ENCODE measurements at places on chromosomes 1 and 21.

DNA sequence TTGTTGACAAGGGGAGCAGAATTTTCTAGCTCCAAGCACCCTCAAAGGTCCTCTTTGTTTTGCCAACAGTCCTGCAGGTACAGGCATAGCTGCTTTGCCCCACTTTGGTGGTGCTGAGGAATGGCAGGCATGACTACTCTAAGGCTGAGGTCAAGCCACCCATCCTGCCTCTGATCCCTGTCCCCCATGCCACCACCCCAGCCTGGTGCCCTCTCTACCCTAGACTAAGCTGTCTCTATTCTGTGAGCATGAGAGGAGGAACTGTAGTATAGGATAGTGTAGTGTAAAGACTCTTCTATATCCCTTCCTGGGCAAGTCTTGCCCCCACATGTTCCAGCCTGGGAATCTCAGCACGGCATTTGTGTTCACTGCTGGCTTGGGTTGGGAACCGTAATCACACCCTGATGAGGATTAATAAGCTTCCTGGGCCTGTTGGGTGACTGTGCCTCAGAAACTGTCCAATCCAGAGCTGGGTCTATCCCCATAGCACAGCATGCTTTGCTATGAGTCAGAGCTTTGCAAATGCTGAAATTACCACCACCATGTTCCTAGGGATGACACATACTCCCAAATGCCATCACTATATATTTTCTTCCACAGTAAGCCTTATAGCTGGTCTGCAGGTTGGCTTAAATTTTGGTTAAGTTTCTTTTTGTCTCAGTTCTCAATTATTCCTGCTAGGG is 105.7 kb upstream of the PPP2R5A start:
- DNase-seq, result no peak

GRCh38 chr1:36729289-36729688 is 246.6 kb upstream of the CSF3R start:
- DNase-seq, result no peak

- DNase-seq, result no peak
Measured at GRCh38 chr1:100597061-100597741, 59.3 kb downstream of the GPR88 start.

GRCh38 chr1:156081180-156081916 is 917 bp downstream of the MEX3A start:
- DNase-seq, result no peak

DNA sequence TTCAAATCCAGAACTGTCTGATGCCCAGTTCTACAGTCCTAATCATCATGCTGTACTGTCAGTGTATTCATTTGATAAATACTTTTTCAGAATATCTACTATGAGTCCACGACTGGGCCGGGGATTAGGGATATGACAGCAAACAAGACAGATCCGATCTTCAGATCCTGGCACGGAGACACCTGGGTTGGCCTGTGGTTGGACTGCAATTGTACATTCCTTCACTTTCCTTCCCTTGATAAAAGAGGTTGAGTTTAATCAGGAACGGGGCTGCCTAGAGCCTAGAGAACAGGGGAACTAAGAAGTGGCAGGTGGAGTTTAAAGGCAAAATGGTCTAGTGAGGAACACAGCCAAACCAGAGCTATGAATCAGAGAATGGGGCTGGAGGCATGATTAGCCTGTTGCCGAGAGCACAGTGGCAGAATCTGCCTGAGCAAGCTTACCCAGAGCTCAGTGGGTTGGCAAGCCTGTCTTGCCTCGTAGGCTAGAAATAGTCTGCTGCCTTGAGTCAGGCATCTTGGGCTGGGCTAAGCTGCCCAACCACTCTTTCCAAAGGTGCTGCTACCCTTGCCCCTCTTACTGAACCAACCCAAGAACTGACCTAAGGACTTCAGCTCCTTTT is 38.1 kb upstream of the PTCH2 start:
- DNase-seq, result no peak

GRCh38 chr1:150053926-150054325 is 13.7 kb upstream of the VPS45 start:
- no peak for DNase-seq

DNA sequence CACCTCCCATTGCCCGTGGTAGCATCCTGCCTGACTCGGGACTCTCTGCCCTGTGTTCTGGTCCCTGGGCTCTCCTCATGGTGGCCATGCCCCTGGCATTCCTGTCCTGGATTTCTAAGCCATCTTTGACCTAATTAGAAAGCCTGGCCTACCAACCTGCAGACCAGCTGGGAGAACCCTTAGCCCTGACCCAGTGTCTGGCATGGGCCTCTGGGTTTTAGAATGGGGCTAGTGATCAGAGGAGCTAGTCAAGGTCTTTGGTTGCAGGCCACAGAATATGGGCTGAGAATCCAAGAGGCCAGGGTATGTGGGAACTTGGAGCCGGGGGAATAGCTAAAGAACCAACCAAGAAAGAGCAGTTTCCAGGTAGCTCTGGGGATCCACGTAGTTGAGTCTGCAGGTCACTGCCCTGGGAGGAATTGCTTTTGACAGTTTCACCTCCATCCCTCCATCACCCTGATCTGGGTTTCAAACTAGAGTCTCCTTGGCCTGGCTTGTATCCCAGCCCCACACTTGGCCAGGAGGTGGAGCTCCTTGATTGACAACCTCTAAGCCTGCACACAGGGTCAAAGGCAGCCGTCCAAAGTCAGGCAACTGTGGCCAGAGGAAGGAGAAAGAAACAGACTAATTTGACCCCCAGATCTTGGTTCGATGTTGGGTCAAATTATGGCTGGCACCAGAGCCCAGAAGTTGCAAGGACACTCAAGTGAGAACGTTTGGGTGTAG is 54.7 kb upstream of the ABCG1 start:
- peak; percentile 48 for DNase-seq

DNA sequence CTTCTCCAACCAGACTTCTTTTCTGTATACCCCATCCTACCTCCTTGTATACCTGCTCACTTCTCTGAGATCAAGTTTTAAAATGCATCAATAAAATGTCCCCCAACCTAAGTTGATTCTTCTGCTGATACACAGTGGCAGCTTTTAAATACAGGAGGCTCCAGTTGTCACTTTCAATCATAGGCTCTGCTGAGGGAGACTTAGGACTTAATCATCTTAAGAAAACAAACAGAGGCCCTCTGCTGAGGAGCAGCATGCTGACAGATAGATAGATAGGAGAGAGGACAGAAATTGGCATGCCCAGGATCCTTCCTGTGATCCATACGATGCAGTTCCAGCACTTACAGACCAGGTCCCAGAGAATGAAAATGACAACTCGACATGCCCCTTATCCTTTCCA is 311.0 kb upstream of the PROX1 start:
- no peak for DNase-seq

- DNase-seq, result peak; percentile 7
Measured at GRCh38 chr21:45390831-45391742, 13.9 kb upstream of the COL18A1 start.

DNA sequence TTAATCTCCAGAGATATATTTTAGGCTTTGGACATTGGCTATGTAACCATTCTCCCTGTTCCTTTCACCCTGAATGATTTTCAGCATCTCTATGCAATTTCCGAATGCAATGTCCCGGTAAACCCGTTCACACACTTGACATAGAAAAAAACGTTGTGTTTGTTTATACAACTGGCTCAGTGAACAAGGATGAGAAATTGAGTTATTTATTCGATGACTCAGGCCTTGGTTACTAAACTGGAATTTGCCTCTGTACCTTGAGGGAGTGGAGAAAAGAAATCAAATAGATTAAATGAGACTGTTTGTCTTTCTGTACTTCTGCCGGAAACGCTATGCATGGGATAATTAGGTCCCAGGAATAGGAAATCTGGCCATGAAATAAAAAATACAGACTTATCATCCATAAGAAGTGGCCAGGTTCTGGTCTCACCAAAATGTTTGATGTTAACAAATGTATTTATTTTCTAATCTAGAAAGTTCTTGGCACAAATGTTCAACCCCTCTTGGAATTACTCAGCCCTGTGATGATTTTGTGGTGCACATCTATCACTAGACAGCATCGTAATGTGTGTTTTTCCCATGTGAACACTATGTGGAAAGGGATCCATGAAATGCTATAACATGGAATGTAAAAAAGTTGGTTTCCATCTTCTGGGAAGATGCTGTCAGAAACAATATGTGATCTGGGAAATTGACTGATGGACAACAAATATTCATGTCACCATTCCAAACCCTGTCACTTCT is 253.9 kb downstream of the DUSP10 start:
- no peak for DNase-seq

GRCh38 chr1:231584921-231585320 is 41.7 kb upstream of the DISC1 start:
- DNase-seq, result no peak

DNA sequence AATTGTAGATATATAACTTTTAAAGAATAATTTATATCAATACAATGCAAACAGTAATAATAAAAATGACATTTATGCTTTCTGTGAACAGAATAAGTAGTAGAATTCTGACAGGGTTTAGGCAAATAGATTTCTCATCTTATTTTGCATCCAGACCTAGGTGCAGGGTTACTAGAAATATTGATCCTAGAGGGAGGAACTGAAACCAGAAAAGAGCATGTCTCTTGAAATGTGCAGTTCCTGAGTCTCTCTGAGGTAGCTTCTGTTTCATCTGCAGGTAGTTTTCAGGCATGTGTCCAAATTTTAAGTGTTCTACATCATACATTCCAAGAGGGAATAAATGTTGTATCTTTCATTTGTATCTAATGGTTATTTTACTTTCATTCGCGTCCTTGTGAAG is 631.9 kb upstream of the ADGRL4 start:
- DNase-seq, result no peak

GRCh38 chr1:109818988-109819764 is 55.5 kb upstream of the EPS8L3 start:
- no peak for DNase-seq

DNA sequence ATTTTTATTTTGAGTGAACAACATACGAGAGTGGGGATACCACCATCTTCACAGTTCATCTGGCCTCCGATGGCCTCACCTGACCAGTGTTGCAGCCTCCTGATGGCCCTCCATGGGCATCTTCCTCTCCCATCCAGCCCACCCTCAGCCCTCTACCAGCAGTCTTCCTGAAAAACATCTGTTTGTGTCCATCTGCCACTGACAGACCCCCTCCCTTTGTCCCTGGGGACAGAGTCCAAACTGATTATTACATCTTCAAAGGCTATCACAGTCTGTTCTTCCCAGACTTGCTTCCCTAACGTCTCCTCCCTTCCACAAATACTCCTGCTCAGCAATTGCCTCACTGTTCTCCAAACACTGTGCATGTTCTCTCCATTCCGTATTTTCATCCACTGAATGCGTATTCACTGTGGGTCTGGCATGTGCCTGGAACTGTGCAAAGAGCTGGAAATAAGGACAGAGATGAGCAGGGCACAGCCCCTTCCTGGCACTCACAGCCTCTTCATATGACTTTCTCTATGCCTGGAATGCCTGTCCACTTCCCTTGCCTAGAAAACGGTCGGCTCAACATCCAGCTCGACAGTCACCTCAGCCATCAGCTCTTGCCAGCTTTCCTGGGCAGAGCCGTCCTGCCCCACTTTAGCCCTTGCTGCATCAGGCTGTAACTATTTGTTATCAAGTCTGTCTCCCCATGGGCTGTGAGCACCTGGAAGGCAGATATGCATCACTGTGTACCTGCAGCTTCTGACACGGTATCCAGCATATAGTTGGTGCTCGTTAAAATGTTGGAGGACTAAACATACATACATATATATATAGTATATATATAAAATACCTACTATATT is 8.3 kb upstream of the ATF3 start:
- no peak for DNase-seq

GRCh38 chr1:39752703-39753102 is 14.0 kb downstream of the PPIE start:
- DNase-seq, result no peak
